ENCODE measurements at places on chromosomes 3 and 15. TPM values are rescaled to one million over a fixed set of nuclear protein-coding genes. Genes with fewer than 3 reads are reported as not detected.

The CRELD1 gene
- 11.2 TPM for total RNA-seq

The FANCD2OS gene
- not detected for total RNA-seq

The TNFAIP8L3 gene
- 19.7 TPM for total RNA-seq

The TUSC7 gene
- not detected for total RNA-seq

The POC1A gene
- 1.8 TPM for total RNA-seq

The ABCF3 gene
- total RNA-seq: 57.1 TPM

The GNAT1 gene
- not detected for total RNA-seq

- no peak overlapping the region for H3K27ac ChIP-seq
- no peak overlapping the region for H3K4me3 ChIP-seq
- peak; percentile 52 for DNase-seq
- no peaks in the 10 kb centered on the region for H3K4me1 ChIP-seq
Observed at GRCh38 chr3:113626503-113627371, 69.7 kb downstream of the USF3 start.

DNA sequence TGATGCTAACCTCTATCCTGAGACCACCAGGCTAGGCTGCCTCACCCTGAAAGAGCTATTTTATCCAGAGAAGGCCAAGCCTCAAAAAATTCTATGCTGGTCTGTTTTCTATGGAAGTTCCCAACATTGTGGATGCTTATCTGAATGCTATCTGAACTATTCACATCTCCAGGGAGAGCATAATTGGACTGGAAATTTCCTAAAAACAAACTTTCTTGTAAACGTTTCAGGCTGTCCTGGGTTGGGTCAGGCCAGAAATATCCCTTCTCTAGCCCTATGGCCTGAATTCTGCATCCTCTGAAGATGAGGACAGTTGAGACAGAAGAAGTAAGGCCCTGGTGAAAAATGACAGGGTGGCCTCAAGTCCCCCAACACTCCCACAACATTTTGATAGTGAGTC, 706.4 kb upstream of the NR2F2 start:
- no peaks in the 10 kb centered on the region for H3K36me3 ChIP-seq
- H3K27me3 ChIP-seq: no peaks in the 10 kb centered on the region
- no peak for DNase-seq

GRCh38 chr3:170220871-170221270, 1.4 kb upstream of the PRKCI start:
- H3K36me3 ChIP-seq: no peaks in the 10 kb centered on the region
- H3K27me3 ChIP-seq: no peaks in the 10 kb centered on the region
- DNase-seq: no peak
- no peak overlapping the region for H3K4me3 ChIP-seq

- no peak overlapping the region for H3K27ac ChIP-seq
- no peak for DNase-seq
- H3K27me3 ChIP-seq: no peaks in the 10 kb centered on the region
- H3K4me1 ChIP-seq: no peaks in the 10 kb centered on the region
- H3K4me3 ChIP-seq: no peak overlapping the region
- H3K36me3 ChIP-seq: no peaks in the 10 kb centered on the region
Observed at GRCh38 chr3:157669416-157669815, 166.2 kb upstream of the VEPH1 start.

- no peaks in the 10 kb centered on the region for H3K27me3 ChIP-seq
- no peak for DNase-seq
- H3K36me3 ChIP-seq: no peaks in the 10 kb centered on the region
- no peaks in the 10 kb centered on the region for H3K4me1 ChIP-seq
Observed at GRCh38 chr15:43974852-43975251, 148.1 kb downstream of the WDR76 start.

DNA sequence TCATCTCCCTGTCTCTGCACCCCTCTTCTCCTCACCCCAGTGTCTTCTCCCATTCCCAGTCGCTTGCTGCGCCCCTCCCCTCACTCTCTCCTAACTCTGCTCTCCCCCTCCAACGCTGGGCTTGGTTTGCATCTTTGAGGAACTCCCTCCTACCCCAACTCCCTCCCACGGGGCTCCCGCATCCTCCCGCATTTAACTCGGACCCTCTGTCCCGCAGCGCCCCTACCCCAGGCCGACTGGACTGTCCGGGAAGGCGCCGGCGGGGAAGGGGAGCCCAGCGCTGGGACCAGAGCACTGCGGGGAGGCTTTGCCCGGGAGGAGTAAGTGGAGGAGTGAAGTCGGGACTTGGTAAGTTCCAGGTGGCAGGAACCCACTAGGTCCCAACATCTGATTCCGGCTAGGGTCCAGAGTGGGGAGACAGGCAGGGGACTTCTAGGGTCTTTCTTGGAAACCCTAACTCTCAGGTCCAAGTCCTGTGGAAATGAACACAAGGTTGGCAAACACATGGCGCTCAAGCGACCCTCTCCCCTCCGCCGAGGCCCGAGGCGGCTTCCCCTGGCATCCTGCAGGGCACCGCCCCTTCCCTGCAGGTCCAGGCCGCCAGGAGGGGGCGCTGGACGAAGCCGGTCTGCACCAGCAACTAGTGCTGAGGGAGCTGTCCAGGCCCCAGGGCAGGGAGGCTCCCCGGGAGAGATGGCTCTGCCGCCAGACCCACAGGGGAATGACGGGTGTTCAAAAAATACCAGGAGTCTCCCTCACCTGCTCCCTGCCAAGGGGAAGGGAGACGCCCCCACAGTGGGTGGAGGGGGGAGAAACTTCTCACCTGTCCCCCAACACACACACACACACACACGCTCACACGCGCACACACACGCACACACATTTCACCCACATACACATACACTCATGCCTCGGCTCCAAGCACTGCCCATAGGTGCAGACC, 53.2 kb downstream of the LHFPL4 start:
- H3K27ac ChIP-seq: no peak overlapping the region
- peak; percentile 36 for DNase-seq
- no peak overlapping the region for H3K4me3 ChIP-seq
- H3K36me3 ChIP-seq: no peaks in the 10 kb centered on the region
- H3K27me3 ChIP-seq: no peaks in the 10 kb centered on the region

- no peak overlapping the region for H3K27ac ChIP-seq
- no peak overlapping the region for H3K4me3 ChIP-seq
- DNase-seq: no peak
- H3K36me3 ChIP-seq: no peaks in the 10 kb centered on the region
- H3K27me3 ChIP-seq: no peaks in the 10 kb centered on the region
- H3K4me1 ChIP-seq: no peaks in the 10 kb centered on the region
Observed at GRCh38 chr3:28139967-28140634, 101.3 kb upstream of the CMC1 start.

GRCh38 chr3:95459706-95460105, 1354.7 kb upstream of the EPHA6 start:
- H3K36me3 ChIP-seq: no peaks in the 10 kb centered on the region
- H3K4me3 ChIP-seq: no peak overlapping the region
- H3K4me1 ChIP-seq: peaks cover 3% of the 10 kb centered on the region
- H3K27me3 ChIP-seq: no peaks in the 10 kb centered on the region
- no peak overlapping the region for H3K27ac ChIP-seq
- no peak for DNase-seq

DNA sequence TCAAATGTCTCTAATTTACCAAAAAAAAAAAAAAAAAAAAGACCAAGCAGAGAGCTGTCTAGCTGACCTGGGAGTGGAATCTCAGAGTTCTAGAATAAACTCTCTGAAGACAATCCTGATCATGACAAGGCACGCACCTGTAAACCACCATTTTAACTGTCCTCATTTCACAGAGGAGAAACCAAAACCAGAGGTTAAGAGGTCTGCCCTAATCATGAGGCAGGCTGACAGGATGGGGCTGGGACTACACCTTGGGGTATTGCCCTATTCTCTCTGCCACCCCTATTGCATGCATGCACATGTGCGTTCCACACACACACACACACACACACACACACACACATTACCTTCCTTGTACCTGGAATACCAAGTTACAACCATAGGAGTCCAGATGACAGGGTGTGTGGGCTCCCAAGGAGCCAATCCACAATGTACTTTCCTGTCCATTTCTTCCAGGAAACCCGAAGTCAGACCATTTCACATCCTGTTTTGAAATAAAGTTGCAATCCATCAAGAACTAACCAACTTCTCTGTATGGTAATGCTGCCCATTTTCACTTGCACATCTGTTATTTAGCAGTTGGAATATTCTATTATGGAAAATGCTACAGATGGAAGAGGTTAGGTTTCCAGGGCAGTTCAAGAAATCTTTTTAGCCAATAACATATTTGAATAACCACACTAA, 34.6 kb downstream of the HSPBAP1 start:
- peaks cover 4% of the 10 kb centered on the region for H3K4me1 ChIP-seq
- no peaks in the 10 kb centered on the region for H3K36me3 ChIP-seq
- no peaks in the 10 kb centered on the region for H3K27me3 ChIP-seq
- DNase-seq: no peak

Data from ovary (tissue), 10 donors.